A375 (cell line): ENCODE measurements at places on chromosomes 11 and 22. TPM values are rescaled to one million over a fixed set of nuclear protein-coding genes. Genes with fewer than 3 reads are reported as not detected.

DDIAS gene
- 5.3 and 6.0 TPM in 2 replicates for total RNA-seq

EMID1 gene
- total RNA-seq: 0.21 and 0.87 TPM in 2 replicates

ANKK1 gene
- total RNA-seq: 0.26 and 0.27 TPM in 2 replicates

LDHAL6A gene
- not detected in 2 replicates for total RNA-seq

CHRM1 gene
- 0.30 and 0.56 TPM in 2 replicates for total RNA-seq

DGAT2 gene
- 3.9 and 7.3 TPM in 2 replicates for total RNA-seq

PRR5L gene
- 0.41 and 0.98 TPM in 2 replicates for total RNA-seq

ACTN3 gene
- not detected in 2 replicates for total RNA-seq

ELMOD1 gene
- 0.32 and 0.60 TPM in 2 replicates for total RNA-seq
